ENCODE measurements at places on chromosomes 6 and 20.

DNA sequence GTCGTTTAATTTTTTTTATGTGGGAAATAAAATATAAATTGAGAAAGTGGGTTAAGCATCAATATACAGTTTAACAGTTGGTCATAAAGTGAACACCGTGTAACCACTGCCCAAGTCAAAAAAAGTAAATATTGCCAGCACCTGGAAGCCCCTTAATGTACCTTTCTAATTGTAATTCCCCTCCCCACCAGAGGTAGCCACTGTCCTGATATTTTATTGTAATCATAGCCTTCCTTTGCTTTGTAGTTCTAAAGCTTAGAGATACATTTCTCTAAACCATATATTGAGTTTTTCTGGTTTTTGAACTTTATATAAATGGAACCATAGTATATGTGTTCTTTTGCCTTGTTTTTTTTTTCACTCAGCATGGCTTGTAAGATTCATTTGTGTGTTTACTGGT is 180.6 kb downstream of the TBC1D7 start:
- DNase-seq: no peak

GRCh38 chr6:63572747-63573075 is 431 bp downstream of the LOC128125822 start:
- DNase-seq: no peak

GRCh38 chr6:150352321-150353296 is 16.2 kb upstream of the IYD start:
- no peak for DNase-seq

- no peak for DNase-seq
Observed at GRCh38 chr20:49695830-49696229, 17.8 kb downstream of the B4GALT5 start.

- peak; percentile 79 for DNase-seq
Observed at GRCh38 chr6:35452183-35453090, at the start of gene FANCE. Gene FANCE, plus strand, starts transcription at chr6:35452338. Its CDS starts 208 bp downstream, at chr6:35452546.

- no peak for DNase-seq
Observed at GRCh38 chr6:158467923-158468322, 92.0 kb upstream of the TMEM181 start.

DNA sequence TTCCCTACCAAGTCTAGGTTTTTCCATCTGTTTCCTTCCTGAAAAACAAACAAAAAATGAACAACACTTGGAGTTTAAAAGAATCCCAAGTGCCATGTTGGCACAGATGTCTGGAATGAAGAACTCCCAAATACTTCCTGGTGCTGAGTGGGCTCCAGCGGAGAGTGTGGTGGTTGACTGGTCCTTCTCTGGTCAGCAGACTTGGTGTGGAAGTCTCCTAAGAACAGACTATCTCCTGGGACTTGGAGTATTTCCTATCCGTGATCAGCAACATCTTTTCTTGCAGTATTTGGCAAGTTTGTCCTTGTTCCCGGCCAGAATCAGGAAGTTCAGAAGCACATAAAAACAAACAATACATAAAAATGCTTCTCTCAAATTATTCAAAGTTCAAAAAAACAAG is 154.1 kb downstream of the MTFR2 start:
- no peak for DNase-seq

DNA sequence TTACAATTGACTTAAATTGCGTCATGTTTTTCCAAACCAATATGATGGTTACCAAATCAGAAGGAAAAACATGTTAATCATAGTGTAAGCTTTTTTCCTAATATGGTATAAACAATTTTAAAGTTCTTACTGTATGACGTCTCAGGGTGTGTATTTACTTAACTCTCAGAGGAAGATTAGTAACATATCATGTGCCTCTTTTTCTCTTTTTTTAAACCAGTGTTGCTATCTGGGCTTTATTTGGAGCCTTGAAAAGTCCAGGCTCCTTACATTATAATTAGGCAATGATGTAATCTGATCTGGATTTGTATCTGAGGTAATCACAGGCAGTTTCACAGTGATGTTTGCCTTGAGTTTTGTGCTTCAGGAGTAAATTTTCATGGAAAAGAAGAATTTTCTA is 20.4 kb upstream of the RAB23 start:
- DNase-seq: no peak

DNA sequence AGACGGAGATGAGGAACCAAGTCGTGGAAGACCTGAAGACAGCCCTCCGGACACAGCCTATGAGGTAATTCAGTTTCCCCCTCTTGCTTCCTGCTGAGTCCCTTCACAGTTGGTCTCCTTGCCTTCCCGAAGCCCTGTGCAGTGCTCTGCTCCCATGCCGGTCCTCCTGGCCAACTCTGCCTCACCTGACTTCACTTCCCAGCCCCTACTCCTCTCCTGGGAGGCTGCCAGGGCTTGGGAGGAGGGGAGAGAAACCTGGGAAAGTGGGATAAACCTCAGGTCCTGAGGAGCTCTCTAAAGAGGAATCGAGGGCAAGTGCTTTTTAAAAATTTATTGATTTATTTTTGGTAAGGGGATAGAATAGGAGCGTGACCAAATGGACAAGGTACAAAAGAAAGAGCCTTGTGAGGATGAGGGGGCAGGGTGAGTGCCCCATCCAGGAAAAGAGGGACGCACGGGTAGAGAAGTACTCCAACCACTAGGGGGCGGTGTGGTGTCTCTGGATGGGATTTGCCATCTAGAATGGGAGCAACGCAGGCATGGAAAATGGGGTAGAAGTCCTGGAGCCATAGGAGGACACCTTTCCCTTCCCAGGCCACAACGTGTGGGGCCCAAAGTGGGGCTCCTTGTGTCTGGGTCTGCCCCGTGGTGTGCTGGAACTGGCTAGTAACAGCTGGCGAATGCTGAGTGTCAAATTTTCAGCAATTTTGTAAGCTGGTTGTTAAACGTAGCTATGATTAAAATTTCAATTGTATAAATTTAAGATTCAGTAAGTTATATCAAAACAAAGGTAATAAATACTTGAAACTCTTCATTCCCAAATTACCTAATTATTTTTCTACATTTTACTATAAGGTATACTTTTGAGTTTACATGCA is 69.0 kb downstream of the MOCS1 start:
- no peak for DNase-seq

DNA sequence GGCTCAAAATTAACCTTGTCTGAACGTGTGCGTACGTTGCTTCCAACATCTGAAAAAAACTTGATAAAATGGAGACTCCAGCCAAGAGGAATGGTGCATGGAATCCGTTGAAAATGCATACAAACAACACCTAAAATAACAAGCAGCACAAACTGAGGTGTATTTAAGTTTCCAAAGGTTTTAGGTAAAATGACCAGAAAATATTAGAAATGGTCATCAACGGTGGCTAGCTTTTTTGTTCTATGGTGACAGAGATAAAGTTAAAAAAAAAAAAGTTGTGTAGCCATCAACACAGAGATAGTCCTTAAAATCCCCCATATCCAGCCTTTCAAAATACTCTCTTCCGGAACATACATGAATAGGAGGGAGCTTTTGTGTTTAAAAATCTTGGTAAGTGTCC is 651 bp upstream of the TFAP2B start:
- DNase-seq: no peak

DNA sequence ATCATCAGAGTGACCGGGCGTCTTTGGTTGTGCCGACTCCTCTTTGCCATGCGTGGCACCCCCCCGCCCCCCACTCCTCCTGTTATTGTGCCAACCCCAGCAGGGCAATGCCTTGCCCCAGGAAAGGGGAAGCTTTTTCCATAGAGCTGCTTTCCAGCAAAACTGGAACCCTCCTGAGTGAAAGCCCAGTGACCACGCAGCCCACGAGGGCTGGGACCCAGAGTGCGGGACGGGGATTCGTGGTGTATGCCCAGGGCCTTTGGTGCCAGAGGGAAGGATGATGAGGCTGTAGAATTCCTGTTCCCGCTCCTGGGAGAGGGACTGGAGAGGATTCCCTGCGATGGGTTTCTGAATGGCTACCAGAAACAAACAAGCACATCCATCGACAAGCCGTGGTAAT is 116.8 kb upstream of the BACH2 start:
- no peak for DNase-seq

DNA sequence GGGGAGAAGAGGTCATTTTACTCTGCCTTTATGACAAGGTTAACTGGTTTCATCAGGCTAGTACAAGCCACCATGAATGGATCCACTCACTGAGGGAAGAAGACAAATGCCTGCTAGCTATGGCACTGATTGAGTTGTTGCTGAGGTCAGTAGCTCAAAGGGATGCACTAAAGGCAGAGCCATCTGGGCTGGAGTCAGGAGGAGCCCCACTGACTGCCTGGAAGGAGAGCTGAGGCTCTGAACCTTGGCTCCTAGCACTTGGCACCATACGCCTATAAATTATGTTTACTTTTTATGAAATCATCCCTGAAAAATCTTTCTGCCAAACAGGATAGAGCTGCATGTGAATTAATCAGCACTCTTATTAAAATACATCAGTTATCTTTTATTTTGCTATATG is 104.6 kb downstream of the DTD1 start:
- no peak for DNase-seq

DNA sequence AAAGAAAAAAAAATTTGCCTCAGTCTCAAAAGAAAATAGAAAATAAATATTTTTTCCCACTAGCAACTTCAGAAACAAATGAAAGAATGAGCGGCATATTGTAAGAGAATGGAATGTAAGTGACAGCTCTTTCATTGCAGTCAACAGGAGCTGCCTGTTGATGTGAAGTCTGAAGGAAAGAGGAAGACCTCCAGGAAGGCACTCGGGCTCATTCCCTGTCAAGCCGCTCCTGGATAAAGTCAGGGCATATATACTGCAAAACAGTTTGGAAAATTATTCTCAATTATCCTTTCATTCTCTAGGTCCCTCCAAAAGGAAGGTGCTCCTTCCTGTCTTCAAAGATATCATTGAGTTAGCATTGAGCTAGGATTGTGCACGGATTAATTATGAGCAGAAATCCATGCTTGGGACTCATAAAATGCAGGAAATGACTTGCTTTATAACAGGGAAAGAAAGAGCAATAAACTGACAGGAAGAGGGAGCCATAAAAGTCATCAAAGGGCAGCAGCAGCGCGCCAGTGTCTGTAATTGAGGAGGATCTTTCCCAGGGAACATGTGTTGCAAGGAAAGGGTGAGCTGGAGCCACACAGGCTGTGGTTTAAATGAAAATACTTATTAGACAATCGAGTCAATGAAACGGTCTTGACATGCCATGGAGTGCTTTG is 218.2 kb downstream of the C6orf118 start:
- DNase-seq: no peak

GRCh38 chr6:7176208-7176607 is 68.4 kb downstream of the RREB1 start:
- DNase-seq: no peak

GRCh38 chr6:257031-257725 is 35.1 kb upstream of the DUSP22 start:
- no peak for DNase-seq

DNA sequence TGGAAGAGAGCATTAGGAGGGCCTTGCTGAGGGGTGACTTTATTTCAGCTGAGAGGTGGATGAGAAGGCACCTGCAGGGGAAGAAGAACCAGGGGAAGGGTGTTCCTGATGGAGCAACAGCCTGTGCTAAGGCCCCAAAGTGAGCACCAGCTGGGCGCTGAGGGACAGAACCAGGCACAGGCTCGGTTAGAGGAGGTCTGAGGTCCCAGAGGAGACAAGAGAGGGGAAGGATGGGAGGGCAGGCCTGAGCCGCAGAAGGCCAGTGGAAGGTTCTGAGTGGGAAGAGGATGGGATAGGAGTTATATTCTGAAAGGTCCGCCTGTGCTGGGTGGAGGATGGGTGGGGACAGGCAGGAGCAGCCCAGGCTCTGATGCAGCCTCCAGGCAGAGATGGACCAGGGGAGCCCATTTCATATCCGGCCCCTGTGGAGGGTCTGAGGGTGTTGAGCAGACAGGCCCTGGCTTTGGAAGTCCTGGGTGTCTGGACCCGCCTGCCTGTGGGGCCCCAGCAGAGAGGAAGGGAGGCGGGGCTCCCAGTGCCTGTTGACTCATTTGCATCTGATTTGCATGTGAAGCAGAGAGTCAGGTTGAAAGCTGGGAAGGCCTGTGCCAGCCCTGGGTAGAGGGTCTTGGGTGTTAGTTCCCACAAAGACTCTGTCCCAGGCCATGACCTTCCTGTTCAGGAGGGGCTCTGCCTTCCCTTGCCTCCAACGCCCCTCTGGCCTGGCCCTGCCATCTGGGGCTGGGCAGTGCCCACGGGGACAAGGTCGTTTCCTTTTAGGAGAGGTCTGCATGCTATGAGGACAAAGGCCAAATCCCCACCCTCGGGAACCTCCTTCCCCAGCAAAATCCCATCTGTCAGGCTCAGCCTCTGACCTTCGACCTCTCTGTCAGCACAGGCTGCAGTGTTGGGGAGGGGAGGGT is 10.6 kb upstream of the FAM110A start:
- DNase-seq: no peak

GRCh38 chr6:104625536-104625935 is 234.2 kb downstream of the HACE1 start:
- DNase-seq: no peak

DNA sequence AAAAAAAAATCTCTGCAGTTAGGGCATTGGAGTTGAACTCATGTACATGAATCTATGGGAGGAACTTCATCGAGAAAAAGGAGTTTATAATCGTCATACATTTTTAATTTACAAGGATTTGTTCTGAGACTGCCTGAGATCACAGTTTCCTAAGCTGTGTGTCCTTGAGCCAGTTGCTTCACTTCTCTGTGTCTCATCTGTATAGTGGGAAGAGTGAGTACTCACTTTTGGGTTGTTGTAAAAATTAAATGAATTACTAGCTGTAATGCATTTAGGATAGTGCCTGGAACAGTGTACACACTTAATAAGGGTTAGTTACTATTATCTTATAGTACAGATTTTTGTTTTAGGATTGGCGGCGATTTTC is 42.5 kb downstream of the EYA2 start:
- DNase-seq: no peak

Measured in stimulated activated naive CD4-positive, alpha-beta T cell (primary cell).